ENCODE measurements at places on chromosomes 5 and 9.

- DNase-seq: no peak
Measured at GRCh38 chr9:118455259-118455658, 751.1 kb downstream of the TLR4 start.

GRCh38 chr5:9850456-9850855, 220.3 kb upstream of the TAS2R1 start:
- no peak for DNase-seq

- no peak for DNase-seq
Measured at GRCh38 chr5:92633875-92634487, 947.0 kb downstream of the NR2F1-AS1 start.

DNA sequence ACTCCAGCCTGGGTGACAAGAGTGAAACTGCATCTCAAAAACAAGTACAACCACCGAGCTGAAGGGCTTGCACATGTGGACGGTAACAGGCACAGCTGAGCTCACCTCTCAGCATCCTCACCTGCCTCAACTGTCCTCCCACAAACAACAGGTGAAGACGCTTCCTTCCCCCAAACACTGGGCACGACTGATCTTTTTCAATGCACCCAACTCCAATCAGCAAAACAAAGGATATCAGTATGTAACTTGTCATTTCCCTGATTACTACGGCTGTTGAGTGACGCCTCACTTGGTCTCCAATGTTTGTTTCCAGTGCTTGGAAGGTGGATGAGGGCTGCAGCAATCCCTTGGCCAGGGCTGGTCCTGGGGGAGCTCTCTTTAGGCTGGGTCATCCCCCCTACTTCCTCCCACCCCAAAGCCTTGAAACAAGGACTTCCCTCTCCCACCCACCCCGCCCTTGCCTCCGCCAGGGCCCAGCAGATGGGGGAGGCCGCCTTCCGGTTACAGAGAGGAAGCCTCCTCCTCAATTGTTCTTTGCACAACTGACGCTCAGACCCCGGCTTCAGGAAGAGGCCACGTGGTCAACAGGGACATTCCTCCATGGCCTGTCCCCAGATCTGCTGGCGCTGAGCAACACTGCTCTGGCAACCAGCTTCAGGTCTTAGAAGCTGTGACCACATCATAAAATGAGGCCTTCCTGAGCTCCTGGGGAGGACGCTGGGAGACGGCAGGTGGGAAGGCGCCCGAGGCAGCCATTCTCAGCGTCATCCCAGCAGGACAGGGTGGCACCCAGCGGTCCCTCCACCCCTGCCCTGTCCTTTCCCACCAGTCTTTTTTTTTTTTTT, 5.9 kb downstream of the FAM78A start:
- peak; percentile 98 for DNase-seq

DNA sequence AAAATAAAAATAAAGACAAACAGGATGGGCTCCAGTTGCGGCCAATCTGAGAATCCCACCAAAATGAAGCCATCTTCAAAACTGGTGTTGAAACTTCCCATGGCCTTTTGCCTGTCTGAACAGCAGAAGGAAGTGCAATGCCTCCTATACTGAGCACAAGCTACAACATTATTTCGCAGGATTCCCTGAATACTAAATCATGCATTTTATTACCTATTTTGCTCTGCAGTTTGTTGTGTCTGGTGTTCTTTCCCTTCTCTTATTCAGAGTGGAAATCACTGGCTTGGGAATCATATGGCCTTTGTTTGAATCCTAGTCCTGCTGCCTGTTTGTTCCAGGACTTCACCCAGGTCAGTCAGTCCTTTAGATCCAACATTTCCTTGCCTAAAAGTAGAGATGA, at the start of gene OR2Y1:
OR2Y1 (minus strand) TSS at position 101 of the 400 bp plus-strand sequence; CDS start at position 101, 0 bp downstream.
- DNase-seq: no peak

GRCh38 chr5:33832404-33833236, 59.2 kb downstream of the ADAMTS12 start:
- DNase-seq: no peak

GRCh38 chr5:176817841-176818377, 7.5 kb downstream of the UNC5A start:
- peak; percentile 55 for DNase-seq

DNA sequence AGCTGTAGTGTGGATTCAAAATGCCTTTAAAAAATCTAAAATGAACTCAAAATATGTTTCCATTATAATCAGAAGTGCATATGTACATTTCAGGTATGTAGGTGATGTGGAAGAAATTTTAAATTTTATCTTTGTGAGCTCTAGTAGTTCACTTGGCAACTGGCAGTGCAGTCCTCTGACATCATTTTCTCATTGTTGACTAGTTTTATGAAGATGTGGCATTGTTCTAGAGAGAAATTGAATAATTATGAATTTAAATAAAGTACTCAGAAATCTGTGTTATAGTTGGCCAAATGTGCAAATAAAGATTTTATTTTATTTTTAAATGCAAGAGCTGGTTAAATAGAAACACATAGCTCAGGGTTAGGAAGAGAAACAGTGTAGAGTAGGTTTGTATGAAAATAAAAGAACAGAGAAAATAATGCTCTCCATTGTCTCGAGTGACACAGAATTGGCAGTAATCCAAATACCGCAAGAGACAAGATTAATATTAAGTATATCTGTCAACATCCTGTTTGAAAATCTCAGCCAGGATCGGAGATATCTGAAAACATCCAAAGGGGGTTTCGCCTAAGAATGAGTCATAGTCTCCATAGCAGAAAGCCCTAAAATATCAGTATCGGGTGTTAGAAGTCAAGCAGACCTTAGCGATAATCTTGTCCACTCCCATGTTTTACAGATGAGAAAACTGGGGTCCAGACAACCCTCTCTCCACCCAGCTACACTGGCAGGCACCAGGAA, 189.4 kb downstream of the CCDC192 start:
- no peak for DNase-seq

DNA sequence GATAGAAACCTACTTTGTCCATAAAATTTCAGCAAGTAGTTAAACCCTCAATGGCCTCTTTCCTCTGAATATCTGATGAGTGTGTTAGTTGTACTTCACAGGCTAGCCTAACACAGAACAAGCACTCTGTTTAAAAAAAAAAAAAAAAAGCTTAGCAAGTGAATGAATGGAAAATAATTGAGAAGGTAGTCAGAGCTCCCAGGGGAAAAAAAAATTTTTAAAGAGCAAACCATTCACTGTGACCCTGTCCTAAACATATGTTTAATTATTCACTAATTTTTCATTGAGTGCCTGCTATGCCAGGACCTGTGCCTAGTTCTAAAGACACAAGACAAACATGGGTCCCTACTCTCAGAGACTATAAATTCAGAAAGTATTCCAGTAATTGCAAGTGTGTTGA, 69.3 kb downstream of the SH3RF2 start:
- DNase-seq: no peak

- no peak for DNase-seq
Measured at GRCh38 chr5:130975299-130975698, 189.8 kb downstream of the HINT1 start.

DNA sequence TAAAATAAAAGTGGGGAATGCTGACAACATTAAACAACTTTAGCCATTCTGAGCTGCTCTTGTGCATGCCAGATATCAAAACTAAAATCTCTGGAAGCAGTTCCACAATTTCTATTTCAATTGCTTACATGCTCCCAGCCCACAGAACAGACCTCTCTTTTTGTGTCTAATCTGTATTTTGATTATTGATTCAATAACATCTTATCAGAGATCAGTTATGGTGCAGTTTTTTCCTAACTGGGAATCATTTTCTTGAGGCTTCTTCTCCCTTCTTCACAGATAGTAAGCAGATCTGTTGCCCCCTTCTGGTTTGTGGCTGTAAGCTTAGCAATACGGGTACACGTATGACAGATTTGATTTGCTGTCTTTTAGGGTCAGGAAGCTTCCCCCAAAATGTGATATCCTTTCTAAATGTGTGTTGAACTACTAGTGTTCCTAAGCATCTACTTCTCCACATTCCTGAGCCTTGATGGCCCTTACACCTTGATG, 39.4 kb downstream of the MRPS27 start:
- peak; percentile 63 for DNase-seq

DNA sequence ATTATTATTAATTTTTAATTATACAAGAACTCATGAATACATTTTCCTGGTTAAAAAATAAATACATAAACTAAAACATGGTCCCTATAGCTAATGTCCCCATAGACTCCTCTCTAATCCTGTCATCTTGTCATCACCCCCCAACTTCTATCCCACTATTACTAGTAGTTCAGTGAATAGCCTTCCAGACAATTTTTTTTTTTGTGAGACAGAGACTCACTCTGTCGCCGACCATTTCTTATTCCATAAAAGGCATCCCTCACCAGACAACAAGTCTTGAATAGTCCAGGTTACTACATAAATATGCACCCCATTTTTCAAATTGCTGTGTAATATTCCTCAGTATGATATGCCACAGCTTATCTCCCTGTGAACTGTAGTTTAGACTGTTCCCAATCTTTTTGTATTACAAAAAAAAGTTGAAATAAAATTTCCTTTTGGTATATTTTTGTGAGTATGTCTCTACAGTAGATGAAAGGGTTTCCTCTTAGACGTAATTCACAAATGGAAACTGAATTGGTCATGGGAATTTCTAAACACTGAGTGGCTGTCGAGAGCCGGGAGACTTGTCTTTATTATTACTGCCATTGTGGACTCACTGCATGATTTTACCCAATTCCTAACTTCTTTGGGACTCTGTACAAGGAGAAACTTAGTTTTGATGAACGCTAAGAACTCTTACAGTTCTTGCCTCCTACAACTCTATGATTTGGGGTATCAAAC, 6.4 kb upstream of the ABLIM3 start:
- no peak for DNase-seq

DNA sequence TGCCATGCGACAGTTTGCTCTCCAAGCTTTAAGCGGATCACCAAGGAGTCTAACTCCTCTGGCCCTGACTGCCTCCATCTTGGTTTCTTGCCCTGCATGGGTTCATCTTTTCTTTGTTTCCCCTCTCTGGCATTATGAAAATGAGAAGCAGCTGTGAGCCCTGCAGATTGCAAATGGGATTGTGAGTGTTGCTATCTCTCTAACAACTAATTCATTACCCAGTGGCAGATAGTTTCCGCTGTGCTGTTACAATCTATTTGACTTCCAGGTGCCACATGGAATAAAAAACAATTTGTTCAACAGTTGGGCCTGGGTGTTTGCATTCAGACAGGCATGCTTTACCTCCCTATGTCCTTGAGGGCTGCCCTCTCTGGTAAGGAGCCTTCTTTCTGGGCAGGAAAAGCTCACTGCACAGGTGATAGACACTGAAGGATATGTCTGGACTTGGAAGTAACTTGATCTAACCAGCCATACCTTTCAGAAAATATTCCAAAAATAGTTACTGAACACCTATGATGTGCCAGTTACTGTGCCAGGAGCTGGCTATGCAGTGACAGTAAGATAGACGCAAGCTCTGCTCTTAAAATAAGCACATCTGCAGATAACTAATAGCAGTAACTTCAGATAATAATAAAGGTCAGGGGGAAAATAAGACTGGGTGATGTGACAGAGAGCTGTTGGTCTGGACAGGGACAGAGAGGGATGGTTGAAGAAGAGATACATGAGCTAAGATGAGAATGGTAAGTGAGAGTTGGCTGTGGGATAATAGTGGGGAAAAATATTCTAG, 40.1 kb downstream of the GRIA1 start:
- no peak for DNase-seq

- DNase-seq: no peak
Measured at GRCh38 chr5:159010661-159011442, 88.9 kb downstream of the EBF1 start.

- DNase-seq: peak; percentile 42
Measured at GRCh38 chr9:111661802-111662521, 557 bp downstream of the GNG10 start.

DNA sequence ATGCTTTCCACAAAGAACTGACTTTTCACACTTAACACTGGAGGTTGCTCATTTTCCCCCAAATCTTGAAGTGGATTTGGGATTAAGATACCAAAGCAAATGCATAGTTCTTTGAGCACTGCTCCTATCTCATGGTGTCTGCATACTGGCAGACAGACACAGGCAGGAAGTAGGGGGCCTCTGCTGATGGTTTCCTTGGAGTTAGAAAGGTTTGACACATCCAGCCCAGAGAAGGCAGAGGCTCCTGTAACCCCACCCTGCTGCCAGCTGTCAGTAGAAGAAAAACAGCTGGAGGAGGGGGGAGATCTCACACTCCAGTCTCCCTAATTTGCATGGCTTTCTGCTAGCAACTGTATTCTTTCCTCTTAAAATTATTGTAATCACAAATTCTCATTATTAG, 44.1 kb downstream of the APTX start:
- DNase-seq: peak; percentile 40

GRCh38 chr9:84705128-84705527, 35.6 kb downstream of the NTRK2 start:
- DNase-seq: no peak

GRCh38 chr9:129557192-129558036, 63.5 kb downstream of the C9orf50 start:
- no peak for DNase-seq

DNA sequence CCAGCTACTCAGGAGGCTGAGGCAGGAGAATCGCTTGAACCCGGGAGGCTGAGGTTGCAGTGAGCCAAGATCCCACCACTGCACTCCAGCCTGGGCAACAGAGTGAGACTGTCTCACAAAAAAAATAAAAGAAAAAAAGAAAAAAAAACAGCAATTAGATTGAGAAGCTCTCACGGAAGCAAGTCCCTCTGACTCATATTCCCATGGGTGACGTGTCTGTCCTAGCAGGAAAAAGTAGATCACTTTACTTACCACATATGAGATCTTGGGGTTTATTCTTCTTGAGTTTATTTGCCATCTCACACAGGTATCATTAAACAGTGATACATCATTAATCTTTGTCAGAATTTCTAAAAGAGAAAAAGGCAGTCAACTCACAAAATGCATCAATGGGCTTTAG, 62.6 kb downstream of the SUSD1 start:
- no peak for DNase-seq

GRCh38 chr5:155089643-155090042, 76.1 kb downstream of the KIF4B start:
- no peak for DNase-seq

- no peak for DNase-seq
Measured at GRCh38 chr5:6754766-6755165, 41.5 kb downstream of the TENT4A start.

- no peak for DNase-seq
Measured at GRCh38 chr9:123978981-123979380, 32.6 kb upstream of the LHX2 start.

DNA sequence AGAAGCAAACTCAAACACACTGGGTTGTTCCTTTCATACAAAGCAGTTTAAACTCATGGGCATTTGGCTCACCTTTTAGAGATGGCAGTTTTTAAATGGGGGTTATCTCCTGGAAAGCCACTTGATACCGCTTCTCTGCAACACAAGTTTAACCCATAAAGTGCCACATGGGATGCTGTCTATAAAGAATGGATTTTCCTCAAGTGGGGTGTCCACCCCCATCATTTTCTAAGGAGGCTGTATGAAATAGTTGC, 528 bp upstream of the TRPM3 start:
- DNase-seq: no peak

DNA sequence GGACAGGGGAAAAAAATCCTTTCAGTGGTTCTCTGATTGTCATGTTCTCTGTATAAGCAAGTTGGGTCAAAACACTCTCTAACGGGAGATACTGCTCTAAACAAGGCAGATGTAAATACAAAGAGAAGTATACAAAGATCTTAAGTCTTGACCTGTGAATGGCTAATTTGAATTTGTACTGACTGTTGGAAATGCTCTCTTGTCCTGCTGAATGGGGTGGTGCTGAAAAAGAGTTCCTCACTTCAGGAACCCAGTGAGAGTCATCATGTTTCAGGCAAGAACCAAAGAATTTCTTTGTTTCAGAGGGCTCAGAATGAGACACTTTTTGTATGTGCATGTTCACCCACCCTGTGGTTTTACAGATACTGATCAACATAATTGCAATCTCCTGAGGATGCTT, 461.0 kb downstream of the NR2F1-AS1 start:
- no peak for DNase-seq

GRCh38 chr5:140145256-140145655, 19.5 kb downstream of the IGIP start:
- no peak for DNase-seq
